Activated CD4-positive, alpha-beta T cell treated with anti-CD3 and anti-CD28 coated beads, Interleukin-2, amount 10 ng/mL, durations not matched to agents 7 days and 5 days (primary cell): ENCODE measurements at places on chromosomes 11 and 22.

- no peaks in the 10 kb centered on the region for H3K4me1 ChIP-seq
- H3K4me3 ChIP-seq: no peak overlapping the region
- H3K27ac ChIP-seq: no peak overlapping the region
- H3K36me3 ChIP-seq: no peaks in the 10 kb centered on the region
- peaks cover 4% of the 10 kb centered on the region for H3K27me3 ChIP-seq
Observed at GRCh38 chr22:18995327-18995711, 59.2 kb upstream of the PRODH start.

GRCh38 chr11:76579752-76580151 is 90.8 kb downstream of the LRRC32 start:
- H3K27ac ChIP-seq: no peak overlapping the region
- no peaks in the 10 kb centered on the region for H3K4me1 ChIP-seq
- H3K27me3 ChIP-seq: no peaks in the 10 kb centered on the region
- no peaks in the 10 kb centered on the region for H3K36me3 ChIP-seq
- DNase-seq: no peak

GRCh38 chr11:132008872-132009271 is 638.5 kb downstream of the NTM start:
- no peak overlapping the region for H3K27ac ChIP-seq
- no peak overlapping the region for H3K4me3 ChIP-seq
- H3K36me3 ChIP-seq: no peaks in the 10 kb centered on the region
- no peaks in the 10 kb centered on the region for H3K4me1 ChIP-seq
- H3K27me3 ChIP-seq: no peaks in the 10 kb centered on the region

- DNase-seq: no peak
- peaks cover 3% of the 10 kb centered on the region for H3K4me1 ChIP-seq
- peaks cover 3% of the 10 kb centered on the region for H3K27me3 ChIP-seq
- H3K36me3 ChIP-seq: no peaks in the 10 kb centered on the region
- no peak overlapping the region for H3K4me3 ChIP-seq
- H3K27ac ChIP-seq: no peak overlapping the region
Observed at GRCh38 chr11:106156290-106156937, 79.0 kb downstream of the AASDHPPT start.

- DNase-seq: no peak
- no peak within 1 kb of the TSS for H3K27ac ChIP-seq
- no peak within 1 kb of the TSS for H3K4me3 ChIP-seq
- peaks cover 14% of the 10 kb centered on the region for H3K4me1 ChIP-seq
- H3K36me3 ChIP-seq: peaks cover 2% of the 10 kb centered on the region
Observed at GRCh38 chr22:39893526-39893925, at the start of gene ENTHD1. Gene ENTHD1 (minus strand): TSS chr22:39893760. CDS start chr22:39887748, 6,012 bp downstream.

- H3K27ac ChIP-seq: no peak overlapping the region
- DNase-seq: no peak
- no peaks in the 10 kb centered on the region for H3K4me1 ChIP-seq
- H3K27me3 ChIP-seq: peaks cover 1% of the 10 kb centered on the region
Observed at GRCh38 chr11:124150684-124151083, 32.5 kb upstream of the OR10D3 start.

- H3K27me3 ChIP-seq: no peaks in the 10 kb centered on the region
- no peak overlapping the region for H3K27ac ChIP-seq
- H3K4me1 ChIP-seq: peaks cover 15% of the 10 kb centered on the region
Observed at GRCh38 chr11:78402847-78403246, 14.8 kb downstream of the GAB2 start.
